ENCODE measurements at places on chromosomes 6 and 20.

- DNase-seq, result peak; percentile 52
Observed at GRCh38 chr6:84804720-84805119, 40.3 kb upstream of the TBX18 start.

DNA sequence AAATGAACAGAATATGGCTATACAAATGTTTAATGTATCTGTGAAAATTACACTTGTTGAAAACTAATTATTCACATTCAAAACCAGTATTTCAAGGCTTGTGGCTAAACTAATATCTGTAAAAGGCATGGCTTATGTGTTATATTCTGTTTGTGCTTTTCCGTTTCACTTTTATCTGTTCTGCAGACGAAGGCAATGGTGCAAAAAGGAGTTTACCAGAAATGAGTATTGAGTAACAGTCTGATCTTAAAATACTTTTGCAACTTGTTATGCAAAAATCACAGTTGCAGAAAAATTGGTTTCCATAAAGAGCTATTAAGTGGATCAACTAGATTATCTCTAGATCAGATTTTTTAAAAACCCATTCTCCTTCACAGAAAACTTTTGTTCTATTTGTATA, 9.4 kb upstream of the STX11 start:
- no peak for DNase-seq

DNA sequence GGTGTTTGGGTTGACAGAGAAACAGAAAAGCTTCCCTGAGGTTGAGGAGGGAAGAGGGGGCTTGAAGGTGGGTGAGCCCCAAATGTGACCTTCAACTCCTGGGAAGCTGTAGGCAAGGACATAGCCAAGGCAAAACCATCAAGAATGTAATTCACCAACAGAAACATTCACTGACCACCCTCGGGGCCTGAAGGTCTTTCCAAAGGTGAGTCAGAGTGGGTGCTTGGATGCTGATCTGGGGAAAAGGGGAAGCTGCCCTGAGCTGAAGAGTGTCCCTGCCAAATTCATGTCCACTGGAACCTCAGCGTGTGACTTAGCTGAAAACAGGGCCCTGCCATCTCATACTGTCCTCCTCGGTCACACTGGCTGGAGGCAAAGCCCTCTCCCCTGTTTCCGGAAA, 234.2 kb upstream of the SULF2 start:
- DNase-seq, result no peak

GRCh38 chr20:43102394-43102793, 87.3 kb downstream of the PTPRT start:
- DNase-seq, result no peak

DNA sequence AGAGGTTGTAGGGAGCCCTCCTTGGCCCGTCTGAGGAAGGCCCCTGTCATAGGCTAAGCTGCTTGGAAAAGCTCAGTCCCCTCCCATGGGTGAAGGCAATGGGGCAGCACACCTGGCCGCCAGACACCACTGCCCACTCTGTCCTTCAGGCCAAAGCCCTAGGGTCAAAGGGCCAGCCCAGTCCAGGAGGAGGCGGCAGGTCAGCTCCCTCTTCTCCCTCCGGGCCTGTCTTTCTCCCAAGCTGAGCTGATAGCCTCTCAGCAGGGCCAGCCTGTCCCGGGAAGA, 5.1 kb upstream of the CLPSL2 start:
- no peak for DNase-seq

- no peak for DNase-seq
Observed at GRCh38 chr6:25966711-25967110, 4.1 kb downstream of the TRIM38 start.

DNA sequence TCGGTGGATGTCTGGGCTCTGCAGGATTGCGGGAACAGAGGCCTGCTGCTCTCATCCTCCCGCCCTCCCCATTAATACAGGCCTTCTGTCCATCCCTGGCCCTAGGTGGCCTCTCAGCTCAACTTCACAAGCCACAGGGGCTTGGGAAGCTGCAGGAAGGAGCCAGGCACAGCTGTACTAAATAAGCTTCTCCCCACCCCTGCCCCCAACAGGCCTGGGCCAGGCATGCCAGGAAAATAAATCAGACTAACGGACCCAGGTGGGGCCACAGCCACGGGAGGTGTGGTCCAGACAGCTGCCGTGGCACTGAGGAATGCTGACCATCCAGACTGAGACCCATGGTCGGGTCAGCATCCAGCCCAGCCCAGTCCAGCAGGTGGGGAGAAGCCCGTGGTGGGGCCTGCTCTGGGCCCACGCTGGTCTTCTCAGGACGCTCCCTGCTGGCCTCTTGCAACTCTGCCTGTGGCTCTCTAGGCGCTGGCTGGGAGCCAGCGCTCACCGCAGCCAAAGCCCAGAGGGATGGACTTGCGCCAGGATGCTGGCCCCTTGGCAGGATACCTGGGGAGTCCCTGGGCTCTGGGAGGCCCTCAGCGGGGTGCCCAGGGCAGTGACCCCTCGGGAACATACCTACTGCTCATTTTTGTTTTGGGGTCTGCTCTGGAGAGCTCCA, 8.6 kb upstream of the YTHDF1 start:
- peak; percentile 46 for DNase-seq

DNA sequence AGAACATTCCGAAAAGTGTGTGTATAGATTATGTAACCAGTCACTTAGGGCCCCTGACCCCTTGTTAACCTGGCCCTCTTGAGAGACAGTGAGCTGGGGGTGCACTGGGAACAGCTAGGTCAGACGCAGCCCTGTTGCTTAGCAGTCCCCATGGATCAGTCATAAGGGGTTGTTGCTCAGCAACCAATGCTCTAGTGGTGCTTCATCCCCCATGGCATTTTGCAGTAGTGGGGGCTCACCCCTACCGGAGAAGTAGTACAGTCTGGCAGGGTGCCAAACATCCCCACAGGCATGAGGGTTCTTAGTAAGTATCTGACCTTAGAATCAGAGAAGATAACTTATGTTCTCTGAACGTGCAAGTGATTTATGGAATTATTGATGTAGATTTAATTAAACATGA, 12.3 kb downstream of the PKIB start:
- no peak for DNase-seq

GRCh38 chr6:11094411-11094851, 797 bp downstream of the SMIM13 start:
- DNase-seq, result peak; percentile 39

DNA sequence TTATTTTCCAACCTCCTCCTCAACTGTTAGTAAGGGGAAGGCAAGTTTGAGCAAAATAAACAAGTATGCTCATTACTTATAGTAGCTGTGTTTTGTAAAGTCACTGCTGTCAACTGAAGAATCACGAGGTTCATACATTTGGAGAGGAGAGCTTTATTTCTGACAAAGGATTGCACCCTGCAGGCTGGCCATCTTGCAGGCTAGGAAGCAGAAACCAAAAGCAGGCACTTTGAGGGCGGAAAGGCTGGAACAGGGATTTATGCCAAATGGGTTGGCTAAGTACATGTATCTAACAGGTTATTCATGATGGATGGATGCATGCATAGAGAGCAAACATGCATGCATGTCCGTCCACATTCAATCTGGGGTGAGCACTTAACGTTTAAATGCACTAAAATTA, 46.7 kb downstream of the PSMB1 start:
- DNase-seq, result no peak

- peak; percentile 81 for DNase-seq
Observed at GRCh38 chr6:158475344-158476302, 84.3 kb upstream of the TMEM181 start.

Data from fibroblast of skin of right quadriceps (primary cell).